ENCODE measurements at places on chromosomes 4 and X.

DNA sequence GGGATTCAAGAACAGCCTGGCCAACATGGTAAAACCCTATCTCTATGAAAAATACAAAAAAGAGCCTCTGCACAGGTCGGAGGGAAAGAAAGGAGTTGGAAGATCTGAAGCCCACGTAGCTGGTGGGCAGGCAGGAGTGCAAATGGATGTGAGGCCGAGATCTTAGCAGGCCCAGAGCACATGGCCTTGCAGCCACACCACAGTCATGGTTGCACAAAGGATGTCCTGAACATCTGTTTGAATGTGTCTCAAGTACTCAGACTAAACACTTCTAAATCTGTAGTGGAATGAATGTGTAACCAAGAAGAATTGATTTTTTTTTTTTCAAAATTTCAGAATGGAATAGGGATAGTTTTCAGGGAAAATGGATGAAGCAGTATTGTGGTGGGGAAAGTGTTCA is 10.8 kb downstream of the CA5B start:
- DNase-seq: no peak

GRCh38 chr4:168622600-168622999 is 125.7 kb downstream of the PALLD start:
- DNase-seq: no peak

DNA sequence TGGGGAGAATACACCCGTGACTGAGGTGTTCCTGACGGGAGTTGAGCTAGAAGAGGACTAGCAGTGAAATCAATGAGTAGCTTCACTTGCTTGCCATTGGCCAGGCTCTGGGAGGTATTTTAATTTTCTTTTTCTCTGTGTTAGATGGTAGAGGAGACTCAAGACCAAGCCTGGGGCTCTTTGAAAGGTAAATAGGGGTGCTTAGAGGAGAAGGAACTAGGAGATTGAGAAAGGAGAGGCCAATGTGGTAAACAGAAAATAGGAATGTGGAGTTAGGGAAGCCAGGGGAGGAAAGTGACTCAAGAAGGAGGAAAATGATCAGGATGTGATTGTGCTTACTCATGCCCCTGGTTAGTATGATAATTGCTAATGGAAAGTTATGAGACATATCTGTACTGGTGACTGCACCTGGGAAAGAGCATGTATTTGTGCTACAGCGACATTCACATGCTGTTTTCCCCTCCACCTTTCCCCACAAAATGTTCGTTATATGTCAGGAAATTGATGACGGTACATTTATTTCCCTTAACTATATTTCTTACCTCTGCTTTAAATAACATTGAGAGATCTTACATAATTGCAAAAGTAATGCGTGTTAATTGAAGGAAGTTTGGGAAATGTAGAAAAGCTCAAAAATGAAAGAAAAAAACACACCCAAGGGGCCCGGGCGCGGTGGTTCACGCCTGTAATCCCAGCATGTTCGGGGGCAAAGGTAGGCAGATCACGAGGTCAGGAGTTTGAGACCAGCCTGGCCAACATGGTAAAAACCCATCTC is 16.9 kb upstream of the LRBA start:
- DNase-seq: no peak

DNA sequence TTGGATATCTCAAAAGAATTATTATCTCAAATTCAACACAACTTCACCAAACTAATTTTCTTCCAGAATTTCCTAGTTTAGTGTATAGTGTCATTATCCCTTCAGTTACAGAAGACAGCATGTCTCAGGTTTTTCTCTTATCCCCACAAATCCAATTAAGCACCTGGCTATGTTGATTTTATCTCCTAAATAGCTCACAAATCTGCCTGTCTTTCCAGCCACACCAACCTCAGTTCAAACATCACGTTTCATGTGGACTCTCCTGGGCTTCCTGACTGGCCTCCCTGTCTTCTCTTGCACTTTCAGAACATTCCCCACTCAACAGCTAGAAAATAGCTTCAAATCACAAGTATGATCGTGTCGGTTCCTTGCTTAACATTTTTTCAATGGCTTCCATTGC is 14.8 kb downstream of the STK32B start:
- no peak for DNase-seq

GRCh38 chr4:145182222-145182621 is 1.8 kb upstream of the OTUD4 start:
- no peak for DNase-seq

- DNase-seq: no peak
These were observed 824 bp downstream of the SASH3 start for GRCh38 chrX:129780441-129781105.

DNA sequence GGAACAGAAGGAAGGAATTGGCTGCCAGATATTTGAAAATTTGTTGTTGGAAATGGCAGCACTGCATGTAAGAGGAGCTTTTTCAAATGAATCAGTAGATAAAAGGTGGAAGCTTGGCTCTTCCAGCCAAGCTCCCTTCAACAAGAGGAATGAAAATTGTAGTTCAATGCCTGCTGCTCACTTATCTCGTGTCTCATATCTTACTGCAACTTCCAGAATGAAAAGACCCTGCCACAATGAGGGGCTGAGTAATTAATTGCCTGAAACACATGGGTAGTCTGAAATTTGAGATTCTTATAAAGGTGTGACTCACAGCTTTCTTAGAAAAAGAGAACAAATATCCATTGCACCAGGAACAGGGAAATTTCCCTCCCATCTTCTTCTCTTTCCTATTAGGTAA is 53.0 kb downstream of the HAND2 start:
- DNase-seq: no peak

GRCh38 chrX:106954041-106954440 is 33.8 kb downstream of the CLDN2 start:
- DNase-seq: no peak

DNA sequence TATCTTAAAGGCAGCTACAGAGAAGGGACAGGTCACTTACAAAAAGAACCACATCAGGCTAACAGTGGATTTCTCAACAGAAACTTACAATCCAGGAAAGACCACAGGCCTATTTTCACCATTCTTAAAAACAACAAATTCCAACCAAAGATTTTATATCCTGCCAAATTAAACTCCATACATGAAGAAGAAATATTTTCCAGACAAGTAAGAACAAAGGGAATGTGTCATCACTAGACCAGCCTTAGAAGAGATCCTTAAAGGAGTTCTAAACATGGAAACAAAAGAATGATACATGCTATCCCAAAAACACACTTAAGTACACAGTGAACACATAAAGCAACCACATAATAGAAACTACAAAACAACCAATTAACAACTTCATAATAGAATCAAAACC is 105.6 kb downstream of the ANXA10 start:
- DNase-seq: no peak

DNA sequence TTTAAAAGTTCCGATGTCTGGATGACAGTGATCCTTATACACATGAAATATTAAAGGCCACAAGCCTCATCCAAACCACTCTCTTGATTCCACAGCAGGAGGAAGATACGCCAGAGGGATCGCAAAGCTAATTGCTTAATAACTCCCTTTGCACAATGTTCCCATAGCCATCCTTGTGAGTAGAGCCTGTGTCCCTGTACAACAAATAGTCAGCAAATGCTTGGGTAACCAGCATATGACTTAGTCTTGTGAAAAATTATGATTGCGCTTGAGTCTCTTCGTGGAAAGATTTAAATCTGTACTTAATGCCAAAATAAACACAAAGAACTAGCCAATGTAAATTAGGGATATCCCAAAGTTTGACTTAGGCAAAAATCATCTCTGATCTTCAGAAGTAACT is 31.5 kb downstream of the SLC9A7 start:
- DNase-seq: no peak

GRCh38 chr4:82230306-82230705 is 143.5 kb downstream of the HNRNPD start:
- no peak for DNase-seq

DNA sequence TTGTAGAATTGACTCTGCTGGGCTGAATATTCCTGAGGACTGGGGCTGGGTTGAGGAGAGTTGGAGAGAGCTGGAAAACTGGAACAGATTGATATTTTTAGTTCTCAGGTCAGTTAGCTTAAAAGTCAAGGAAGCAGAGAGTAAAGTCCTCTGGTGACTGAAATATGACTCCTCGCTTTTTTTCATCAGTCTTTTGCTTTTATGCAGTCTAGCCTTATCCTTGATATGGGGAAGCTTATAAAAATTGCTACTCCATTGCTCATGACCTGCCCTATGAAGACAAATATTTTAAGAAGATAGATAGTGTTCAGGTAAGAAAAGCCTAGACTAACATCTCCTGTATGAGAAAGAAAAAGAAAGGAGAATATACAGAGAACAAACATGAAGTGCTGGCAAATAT is 152.7 kb downstream of the C4orf33 start:
- DNase-seq: no peak

DNA sequence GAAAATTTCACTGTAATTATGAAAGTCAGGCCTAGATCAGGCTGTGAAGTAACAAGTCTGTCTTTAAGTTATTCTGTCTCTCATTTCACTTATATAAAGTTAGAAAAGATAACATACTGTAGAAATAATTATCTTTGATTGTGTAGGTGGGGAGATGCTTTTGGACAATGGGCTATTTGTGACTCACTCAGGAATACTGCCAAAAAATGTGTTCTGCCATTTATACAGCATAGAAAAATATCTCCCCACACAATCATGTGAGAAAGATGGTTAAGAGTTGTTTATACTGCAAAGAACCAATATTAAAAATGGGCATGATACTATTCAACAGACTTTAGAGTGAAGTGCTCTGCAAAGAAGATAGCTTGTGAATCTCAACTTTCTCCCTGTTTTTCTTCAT is 95.0 kb upstream of the GABRA2 start:
- DNase-seq: no peak

DNA sequence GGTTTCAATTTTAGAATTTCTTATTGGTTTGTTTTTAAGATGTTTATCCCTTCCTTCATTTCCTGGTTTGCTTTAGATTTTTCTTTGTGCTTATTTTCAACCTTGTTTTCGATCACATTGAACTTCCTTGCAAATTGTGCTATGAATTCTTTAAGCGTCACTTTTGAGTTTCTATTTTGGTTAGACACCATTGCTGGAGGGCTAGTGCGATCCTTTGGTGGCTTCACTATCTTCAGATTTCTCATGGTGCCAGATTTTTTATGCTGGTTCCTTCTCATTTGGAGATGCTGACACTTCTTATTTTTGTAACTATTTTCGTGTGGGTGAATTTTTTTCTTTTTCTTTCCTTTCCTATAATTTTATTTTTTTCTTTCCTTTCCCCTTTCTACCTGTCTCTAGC is 227.2 kb upstream of the HDX start:
- DNase-seq: no peak

- no peak for DNase-seq
These were observed 45.0 kb downstream of the CCDC149 start for GRCh38 chr4:24867766-24868296.

GRCh38 chr4:15938182-15938581 is 358 bp downstream of the FGFBP1 start:
- DNase-seq: peak; percentile 91

GRCh38 chr4:47624031-47624441 is 139.0 kb downstream of the ATP10D start:
- no peak for DNase-seq

- peak; percentile 41 for DNase-seq
These were observed 21.2 kb downstream of the DOK7 start for GRCh38 chr4:3484057-3484973.

- DNase-seq: no peak
These were observed 400.8 kb upstream of the SLIT2 start for GRCh38 chr4:19850909-19851308.

DNA sequence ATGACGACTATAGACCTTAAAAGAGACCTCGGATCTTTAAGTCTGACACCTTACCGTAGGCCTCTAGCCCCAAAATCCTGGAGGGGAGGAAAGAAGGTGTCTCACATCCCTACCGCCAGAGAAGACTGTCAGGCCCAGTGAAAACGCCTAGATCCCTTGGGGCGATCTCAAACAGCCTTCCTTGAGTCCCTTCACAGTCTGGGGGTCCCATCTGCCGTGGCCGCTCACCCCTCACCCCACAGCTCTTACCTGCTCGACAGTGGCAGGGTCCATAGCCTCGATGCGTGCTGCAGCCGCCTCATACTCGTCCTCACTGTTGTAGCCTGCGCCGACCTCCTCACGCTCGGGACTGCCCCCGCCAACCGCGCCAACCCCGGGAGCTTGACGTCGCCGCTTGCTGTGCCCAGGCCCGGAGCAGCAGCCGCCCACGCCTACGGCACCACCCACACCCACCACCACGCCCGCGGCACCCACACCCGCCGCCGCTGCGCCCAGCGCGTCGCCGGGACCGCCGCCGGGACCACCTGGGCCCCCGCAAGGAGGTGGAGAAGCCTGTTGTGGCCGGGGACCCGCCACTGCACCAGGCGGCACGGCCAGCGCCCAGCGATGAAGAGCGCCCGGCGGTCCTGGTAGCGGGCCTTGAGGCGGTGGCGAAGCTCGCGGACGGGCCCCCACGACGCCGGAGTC is 536 bp downstream of the OTUD5 start:
- no peak for DNase-seq

DNA sequence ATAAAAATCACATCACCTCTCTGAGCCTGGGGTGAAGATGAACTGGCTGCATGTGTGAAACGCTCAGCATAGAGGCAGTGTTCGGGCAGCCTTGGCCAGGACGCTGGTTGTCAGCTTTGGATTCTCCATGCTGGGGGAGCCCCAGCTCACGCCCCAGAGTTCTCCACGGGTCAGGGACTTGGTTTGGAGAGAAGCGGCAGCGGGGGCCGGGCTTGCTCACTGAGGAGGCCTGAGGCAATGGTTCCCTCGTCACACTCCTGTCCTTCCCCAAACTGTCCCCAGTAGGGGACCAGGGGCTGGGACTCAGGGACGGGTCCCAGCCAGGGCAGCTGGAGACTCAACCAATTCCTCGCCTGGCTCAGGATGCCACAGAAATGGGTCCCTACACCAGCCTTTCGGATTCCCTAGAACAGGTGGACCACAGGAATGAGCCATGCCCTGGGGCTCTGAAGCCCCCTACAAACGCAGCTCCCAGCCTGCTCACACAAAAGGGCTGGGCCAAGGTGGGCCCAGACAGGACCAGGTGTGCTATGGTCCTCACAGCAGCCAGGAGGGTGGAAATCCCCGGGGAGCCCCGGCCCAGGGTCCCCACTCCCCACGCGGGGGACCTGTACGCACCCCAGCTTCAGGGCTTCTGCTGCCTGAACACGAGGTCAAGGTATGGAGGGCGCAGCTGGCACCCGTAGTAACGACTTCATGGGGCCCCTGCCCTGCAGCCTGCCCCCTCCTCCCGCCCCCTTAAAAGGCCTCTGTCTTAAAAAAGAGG is 1.4 kb downstream of the MXD4 start:
- no peak for DNase-seq

DNA sequence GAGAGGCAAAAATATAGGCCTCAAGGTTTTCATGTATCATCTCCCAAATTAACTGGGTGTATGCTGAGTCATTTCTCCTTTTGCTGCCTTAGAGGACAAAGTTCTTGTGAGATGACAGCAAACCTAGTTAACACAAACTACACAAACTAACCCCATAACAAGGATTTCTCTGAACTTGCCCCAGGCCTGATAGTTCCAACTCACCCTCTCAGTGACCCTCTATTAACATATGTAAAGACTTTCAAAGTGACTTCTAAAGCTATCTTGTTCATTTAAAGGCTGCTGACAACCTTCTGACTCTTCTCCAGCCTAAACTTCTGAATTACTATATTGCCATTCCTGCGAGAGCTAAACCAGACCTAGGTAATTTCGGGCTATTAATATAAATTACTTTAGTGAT is 43.2 kb upstream of the CCDC149 start:
- DNase-seq: no peak

All from NCI-H1417 (cell line).